ENCODE measurements at places on chromosomes 3 and 15.

DNA sequence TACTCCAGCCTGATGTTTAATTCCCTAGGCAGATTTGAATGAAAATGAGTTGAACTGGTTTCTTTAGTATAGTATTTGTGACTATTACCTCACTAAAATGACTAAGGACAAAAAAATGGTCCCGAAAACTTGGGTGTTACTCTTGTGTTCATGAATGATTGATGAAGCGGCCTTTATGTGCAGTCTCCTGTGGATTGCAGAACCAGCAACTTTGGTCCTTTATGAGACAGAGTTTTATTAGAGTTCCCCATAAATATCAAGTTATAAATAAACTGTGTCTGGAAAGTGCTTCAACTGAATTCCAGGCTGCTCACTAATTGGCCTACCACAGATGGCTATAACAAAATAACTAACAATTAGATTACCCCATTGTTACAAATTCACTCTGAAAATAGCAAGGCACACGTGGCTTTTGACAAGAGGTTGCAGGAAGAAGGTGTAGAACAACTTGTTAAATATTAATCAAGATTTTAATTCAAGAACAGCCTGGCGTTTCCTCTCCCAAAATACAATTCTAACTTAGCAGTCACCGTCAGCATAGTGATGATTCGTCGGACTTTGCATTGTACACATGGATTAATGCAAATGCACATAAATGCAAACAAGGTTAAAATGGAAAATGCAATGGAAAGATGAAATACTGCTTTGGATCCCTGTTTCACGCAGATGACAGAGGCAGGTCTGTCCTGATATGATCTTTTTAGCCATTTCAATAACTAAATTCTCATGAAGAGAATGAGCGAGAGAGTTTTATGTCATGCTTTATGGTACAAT lies 567.3 kb upstream of the ZNF717 start:
- DNase-seq = no peak

GRCh38 chr15:55319537-55320237 lies 665 bp downstream of the PIGB start:
- no peak for DNase-seq

GRCh38 chr3:160633361-160634083 lies 43.4 kb upstream of the ARL14 start:
- DNase-seq = no peak

- no peak for DNase-seq
Measured at GRCh38 chr3:64743156-64743886, 55.5 kb upstream of the ADAMTS9 start.

GRCh38 chr3:134803051-134803505 lies 8.0 kb downstream of the EPHB1 start:
- no peak for DNase-seq

DNA sequence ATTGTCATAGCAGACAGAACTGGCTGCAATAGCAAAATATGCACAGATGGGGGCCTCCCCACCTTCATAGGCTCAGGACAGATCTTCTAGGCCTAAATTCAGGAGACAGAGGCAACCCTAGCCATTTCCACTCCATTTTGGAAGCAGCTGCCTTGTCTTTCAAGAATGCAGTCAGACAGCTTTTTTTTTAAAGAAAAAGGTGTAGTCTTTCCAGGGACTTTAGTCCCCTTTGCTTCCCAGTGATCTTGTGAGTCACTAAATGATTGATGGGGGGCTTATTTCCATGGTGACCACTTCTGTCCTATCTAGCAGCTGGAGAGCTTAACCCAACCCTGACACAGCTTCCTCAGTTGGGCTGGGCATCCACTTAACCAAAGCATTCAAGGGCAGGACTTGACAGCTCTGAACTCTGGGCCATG lies 165.9 kb downstream of the TPRG1 start:
- no peak for DNase-seq

- no peak for DNase-seq
Measured at GRCh38 chr3:126523745-126524428, at the start of gene CHST13. Gene CHST13 (plus strand): TSS chr3:126524155. CDS start chr3:126524333, 178 bp downstream.

DNA sequence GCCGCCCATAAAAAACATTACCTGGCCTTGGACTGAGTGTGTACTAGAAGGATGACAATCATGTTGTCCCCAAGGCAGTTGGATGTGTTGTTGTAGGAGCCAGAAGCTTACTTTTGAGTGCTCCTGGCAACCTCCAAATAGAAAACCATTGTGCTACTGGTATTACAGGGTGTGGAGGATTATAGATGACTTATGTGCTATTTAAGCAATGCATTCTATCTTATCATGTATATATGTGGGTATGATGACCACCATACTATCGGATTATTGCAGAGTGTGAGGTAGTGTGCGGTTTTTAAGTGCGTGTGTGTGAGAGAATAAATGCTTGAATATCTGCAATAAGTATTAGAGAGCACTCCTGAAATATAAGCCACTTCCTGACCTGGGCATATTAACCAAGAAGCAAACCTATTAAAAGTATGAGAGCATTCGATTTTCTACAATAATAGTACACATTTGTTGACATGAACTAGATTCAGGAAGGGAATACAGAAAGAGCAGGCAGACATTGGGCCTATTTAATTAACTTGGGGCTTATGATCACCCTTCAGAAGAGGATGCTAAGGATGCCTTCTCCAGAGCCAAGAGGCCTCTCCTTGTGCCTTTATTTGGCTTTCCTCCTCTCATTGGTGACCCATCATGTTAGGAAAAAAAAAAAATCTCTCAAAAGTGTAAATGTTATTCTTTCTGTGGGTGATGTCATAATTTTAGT lies 11.7 kb upstream of the MBNL1 start:
- no peak for DNase-seq

- no peak for DNase-seq
Measured at GRCh38 chr3:124563376-124563775, 166.9 kb upstream of the UMPS start.

DNA sequence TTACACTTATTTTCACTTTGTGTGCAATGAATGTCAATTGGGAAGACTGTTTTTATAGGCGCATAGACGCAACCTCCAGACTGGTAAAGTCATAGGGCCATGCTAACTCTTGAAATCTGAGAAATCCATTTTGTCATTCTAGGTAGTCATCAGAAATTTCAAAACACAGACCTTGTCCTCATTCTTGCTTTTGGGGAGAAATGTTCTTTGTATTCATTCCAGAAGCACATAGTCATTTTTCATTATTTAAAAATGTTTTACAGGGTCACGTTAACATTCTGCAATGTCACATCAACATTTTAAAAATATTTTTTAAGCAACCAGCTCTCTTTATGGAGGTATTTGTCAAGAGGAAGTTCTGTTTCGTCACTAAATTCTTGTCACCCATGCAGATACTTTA lies 898.4 kb downstream of the PDCD6IP start:
- no peak for DNase-seq

GRCh38 chr15:79357566-79357965 lies 46.7 kb downstream of the TMED3 start:
- no peak for DNase-seq

- no peak for DNase-seq
Measured at GRCh38 chr15:82272154-82272553, 9.5 kb downstream of the SAXO2 start.

DNA sequence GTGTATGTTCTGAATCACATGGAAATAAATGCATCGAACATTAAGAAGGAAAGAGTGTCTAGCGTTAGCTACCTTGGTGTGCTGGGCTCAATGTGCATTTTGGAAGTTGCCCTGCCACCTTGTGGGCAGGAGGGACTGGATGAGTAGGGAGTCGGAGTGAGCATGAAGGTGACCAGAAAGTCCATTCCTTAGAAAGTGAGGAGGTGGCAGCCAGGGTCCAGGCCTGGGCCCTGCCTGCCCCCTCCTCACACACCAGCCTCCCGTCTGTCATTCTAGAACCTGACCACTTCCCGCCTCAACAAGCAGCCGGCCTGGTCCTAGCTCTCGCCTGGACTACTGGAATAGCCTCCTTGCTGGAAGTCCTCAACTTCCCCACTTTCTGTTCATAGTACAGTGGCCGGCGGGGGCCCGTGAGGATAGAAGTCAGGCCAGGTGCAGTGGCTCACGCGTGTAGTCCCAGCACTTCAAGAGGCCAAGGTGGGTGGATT lies 10.2 kb upstream of the GATA2 start:
- DNase-seq = no peak

GRCh38 chr3:195443391-195443989 lies 670 bp upstream of the ACAP2 start:
- no peak for DNase-seq

DNA sequence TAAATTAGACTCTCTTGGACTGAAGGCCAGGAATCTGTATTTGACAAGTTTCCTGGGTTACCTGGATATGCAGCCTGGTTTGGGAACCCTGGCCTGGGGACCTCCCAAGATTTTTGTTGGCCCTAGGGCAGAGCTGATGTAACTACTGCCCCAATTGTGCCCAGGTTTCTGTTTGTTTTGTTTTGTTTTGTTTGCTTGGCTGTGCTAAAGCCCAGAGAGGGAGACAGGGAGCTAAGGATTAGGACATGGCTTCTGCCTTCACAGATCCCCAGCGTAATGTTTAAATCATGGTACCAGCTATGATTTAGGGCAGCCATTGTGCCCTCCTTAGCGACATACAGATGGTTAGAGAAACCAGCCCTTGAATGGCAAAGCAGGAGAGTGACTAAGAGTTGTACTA lies 47.6 kb downstream of the ABHD5 start:
- DNase-seq = no peak

DNA sequence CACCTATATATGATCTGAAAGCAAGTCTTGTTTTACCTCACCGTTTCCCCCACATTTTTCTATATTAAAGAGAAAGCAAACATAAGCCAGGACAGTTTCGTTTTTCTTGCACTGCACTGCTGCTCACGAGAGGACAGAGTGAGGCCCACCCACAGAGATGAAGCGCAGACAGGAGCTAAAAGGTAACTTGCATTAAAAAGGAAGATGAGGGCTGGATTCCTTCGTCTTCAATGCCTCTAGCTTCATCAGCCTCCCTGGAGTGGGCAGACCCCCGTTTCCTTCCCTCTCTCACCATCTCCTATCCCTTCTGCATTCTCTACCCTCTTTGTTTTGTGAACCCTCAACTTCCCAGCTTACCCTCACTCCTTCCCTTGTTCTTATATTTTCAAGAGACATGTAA lies 18.9 kb downstream of the SUMF1 start:
- DNase-seq = no peak

GRCh38 chr15:62709261-62709660 lies 333.3 kb upstream of the TPM1 start:
- no peak for DNase-seq

GRCh38 chr3:178203165-178203564 lies 333.1 kb upstream of the KCNMB2 start:
- DNase-seq = peak; percentile 42

- DNase-seq = no peak
Measured at GRCh38 chr3:195255176-195255500, 15.8 kb downstream of the XXYLT1 start.

- DNase-seq = no peak
Measured at GRCh38 chr15:99423186-99424130, 142.3 kb upstream of the MEF2A start.

DNA sequence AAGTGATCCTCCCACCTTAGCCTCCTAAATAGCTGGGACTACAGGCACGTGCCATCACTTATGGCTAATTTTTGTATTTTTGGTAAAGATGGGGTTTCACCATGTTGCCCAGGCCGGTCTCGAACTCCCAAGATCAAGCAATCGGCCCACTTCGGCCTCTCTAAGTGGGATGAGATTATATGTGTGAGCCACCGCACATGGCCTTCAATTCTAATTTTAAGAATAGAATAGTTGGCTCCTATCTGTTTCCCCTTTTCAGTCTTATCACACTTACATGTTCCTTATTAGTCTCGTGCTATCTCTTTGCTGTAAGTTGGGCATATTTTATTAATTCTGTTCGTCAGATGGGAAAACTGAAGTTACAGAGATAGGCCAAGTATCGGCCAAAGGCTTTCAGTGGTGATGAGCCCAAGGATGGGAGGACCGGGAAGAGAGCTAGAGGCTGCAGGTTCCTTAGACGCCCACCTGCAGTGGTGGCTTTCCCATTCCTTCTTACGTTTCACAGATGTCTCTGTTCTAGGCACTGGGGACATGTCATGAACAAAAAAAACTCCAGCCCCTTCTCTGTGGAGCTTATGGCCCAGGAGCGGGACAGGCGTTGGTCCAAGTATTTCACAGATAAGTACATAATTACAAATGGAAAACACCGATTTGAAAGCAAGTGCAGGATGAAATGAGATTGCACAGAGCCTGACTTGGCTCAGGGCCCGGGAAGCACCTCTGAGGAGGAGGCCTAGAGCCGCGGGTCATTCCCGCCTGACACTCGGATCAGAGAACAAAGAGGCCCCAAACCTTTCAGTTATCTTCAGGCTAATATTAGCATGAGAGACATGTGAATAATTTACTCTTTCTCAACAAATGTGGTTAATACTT lies 91.1 kb upstream of the KLF13 start:
- DNase-seq = no peak

DNA sequence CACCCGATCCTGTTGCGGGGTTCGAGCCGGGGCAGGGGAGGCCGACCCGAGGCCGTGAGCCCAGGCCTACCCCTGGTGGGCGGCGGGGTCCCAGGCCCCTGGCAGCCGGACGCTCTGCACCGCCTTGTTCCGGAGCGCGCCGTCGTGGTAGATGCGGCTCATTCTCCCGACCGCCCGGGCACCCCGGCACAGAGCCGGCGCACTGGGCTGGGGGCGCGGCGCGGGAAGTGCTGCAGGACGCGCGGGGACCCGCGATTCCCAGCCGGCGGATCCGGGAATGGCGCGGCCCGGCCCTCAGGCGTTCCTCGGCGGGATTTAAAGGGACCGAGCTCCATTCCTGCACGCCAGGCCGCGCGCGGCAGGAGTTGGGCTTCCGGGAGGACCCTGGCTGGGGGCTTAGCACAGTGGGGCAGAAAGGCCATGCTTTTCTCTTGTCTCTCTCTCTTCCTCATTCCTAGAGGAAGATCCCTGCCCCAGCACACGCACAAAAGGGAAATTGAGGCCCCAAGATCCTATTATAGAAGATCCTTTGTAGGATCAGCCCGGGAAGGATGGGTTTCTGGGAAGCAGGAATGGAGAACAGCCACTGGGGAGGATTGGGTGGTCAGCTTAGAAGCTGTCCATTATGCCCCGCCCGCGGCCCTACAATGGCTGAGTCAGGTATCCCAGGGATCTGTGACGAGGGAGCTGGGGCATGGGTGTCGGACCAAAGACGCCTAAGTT lies at the start of gene ARPIN:
TSS of gene ARPIN (minus strand) at position 279 of the 723 bp plus-strand sequence. CDS start at position 162, 117 bp downstream.
- peak; percentile 31 for DNase-seq

DNA sequence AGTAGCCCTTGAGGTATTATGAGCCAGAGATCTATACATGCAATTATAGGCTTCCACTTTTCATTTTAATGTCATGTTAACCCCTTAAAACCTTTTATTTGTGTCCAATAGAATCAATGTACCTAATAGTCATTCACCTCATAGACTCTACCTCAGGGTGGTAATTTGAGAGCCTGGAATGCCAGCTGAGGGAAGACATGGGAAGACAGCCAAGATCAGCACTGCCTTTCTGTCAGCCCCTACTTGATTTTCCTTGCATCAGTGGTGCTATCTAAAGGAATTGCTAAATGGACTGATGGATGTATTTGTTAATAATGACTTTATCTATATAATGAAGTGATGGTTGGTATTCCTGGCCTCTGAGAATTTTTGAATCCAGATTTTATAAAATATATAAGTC lies 113.3 kb upstream of the GBE1 start:
- no peak for DNase-seq

DNA sequence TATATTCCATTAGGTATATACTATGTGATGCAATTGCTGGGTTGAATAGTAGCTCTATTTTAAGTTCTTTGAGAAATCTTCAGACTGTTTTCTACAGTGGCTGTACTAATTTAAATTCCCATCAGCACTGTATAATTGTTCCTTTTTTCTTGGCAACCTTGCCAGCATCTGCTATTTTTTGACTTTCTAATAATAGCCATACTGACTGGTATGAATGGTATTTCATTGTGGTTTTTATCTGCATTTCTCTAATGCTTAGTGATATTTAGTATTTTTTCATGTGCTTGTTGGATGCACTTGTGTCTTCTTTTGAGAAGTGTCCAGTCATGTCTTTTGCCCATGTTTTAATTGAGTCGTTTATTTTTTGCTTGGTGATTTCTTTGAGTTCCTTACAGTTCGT lies 145.1 kb upstream of the PLSCR5 start:
- no peak for DNase-seq
